ENCODE measurements at places on chromosomes 5 and 9.
A peak's percentile ranks its signal among the peaks of the same experiment; 100 is the strongest.

GRCh38 chr5:78979909-78980308 is 5.2 kb downstream of the ARSB start:
- no peak for DNase-seq

DNA sequence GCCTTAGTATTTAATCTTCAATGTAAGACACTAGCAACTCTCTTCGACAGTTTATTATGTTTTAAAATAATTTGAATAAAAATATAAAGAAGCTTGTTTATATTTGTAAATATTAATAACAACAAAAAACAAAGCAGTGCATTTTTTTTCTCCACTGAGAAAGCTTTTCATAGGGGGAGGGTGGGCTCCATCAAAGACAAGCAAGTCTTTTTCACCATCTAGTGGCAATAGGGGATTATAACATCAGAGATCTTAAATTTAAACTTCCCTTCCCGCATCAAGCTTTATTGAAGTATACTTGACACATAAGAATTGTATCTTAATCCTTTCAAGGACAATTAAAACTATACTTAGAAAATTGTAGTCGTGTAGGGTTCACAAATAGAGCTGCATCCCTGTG is 9.3 kb upstream of the OR13F1 start:
- no peak for DNase-seq

GRCh38 chr5:149268928-149269557 is 2.6 kb upstream of the AFAP1L1 start:
- no peak for DNase-seq

- DNase-seq: no peak
These were observed 839 bp downstream of the KCNV2 start for GRCh38 chr9:2718001-2718697.

- no peak for DNase-seq
These were observed 421.0 kb downstream of the KDM4C start for GRCh38 chr9:7178729-7179128.

- DNase-seq: no peak
These were observed 41.2 kb downstream of the RALGPS1 start for GRCh38 chr9:126955811-126956210.

- DNase-seq: no peak
These were observed 193.7 kb downstream of the OLFM1 start for GRCh38 chr9:135281151-135281550.

DNA sequence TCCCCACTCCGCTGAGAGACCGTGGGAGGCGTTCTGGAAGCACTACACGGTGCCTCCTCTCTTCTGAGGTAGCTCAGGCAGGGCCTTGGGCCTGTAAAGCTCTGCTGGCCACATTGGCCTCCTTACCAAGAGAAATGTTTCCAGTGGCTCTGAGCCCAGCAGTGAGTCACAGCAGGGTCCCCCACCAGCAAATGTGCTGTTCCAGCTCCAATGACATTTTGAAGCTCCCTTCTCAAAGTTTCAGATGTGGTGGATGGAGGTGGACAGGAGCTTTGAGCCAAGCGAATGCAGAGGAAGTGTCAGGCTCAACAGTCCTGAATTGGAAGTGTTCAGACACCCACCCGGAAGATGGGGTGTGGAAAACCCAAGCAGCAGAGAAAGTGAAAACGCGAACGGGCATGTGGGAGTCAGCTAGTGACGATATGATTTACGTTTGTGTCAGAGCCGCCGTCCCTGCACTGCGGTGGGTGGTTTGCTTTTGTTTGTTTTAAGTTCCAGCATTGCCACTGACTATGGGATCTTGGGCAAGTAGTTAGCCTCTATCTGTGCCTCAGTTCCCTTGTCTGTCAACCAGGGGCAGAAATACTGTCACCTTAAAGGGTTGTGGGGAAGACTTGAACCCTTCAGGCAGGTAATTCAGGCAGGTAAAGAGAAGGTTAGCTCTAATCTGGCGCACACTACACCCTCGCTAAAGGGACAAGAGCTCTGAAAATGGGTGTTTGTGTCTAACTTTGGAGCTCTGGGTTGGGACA is 38.2 kb downstream of the C5orf15 start:
- peak; percentile 51 for DNase-seq

- no peak for DNase-seq
These were observed 5.2 kb downstream of the FCHSD1 start for GRCh38 chr5:141646026-141646425.

DNA sequence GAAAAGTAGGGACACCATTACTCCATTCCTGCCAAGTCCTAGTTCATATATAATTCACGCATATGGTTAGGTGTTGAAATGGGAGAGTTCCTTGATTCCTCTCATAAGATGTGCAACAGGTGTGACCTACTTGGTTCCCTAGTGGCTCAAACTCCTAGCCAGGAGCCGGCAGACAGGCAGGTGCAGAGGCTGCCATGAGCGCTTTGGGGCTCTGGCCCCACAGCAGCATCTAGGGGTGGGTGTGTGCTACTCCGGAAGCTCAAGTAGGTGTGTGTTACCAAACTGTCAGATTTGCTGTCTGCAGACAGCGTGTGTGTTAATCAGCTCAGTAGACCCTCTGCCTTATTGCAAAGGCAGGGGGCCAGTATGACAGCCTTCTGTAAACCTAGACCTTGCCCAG is 1652.4 kb upstream of the ACO1 start:
- DNase-seq: no peak

- no peak for DNase-seq
These were observed 37.2 kb downstream of the SAR1B start for GRCh38 chr5:134595458-134595838.

- no peak for DNase-seq
These were observed 354.1 kb upstream of the IRX2 start for GRCh38 chr5:3105581-3105980.

DNA sequence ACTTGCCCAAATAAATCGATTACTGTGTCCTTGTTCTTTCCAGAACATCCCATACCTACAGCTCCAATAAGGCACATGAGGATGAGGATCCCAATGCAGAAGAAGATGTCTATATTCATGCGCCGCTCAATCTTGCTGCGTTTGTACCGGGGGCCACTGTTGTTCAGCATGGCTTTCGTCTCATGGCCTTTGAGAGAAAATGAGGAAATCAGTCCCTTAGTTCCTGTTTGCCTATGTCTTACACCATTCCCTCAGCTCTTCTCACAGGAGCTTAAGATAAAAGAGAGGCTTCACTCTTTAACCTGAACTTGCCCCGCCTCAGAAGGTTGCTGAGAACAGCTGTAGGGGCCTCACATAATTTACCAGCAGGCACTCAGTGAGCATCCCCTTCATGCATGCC is 211.6 kb downstream of the ATP10B start:
- DNase-seq: no peak

DNA sequence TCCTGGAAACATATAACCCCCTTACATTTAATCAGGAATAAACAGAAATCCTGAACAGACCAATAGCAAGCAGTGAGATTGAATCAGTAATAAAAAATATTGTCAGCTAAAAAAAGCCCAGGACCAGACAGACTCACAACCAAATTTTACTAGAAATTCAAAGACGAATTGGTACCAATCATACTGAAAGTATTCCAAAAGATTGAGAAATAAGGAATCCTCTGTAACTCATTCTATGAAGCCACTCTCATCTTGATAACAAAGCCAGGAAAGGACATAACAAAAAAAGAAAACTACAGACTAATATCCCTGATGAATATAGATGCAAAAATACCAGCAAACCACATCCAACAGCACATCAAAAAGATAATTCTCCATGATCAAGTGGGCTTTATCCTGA is 714.0 kb downstream of the SEMA5A start:
- no peak for DNase-seq

DNA sequence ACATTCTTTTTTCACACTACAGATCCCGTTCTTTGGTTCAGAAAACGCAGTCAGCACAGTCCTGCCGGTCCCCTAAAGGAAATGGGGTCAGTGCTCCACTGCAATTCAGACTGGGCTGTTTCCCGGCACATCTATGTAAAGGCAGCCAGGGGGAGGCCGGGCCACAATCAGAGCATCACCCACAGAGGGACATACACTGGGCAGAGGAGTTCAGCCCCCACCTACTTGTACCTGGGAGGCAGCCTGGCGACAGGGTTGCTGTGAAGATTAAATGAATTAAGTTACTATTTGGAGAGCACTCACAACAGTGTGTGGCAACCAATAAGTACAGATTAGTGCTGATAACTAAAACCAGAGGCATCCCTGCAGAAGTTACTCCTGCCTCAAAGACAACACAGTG is 4.5 kb downstream of the PTPN3 start:
- DNase-seq: no peak

DNA sequence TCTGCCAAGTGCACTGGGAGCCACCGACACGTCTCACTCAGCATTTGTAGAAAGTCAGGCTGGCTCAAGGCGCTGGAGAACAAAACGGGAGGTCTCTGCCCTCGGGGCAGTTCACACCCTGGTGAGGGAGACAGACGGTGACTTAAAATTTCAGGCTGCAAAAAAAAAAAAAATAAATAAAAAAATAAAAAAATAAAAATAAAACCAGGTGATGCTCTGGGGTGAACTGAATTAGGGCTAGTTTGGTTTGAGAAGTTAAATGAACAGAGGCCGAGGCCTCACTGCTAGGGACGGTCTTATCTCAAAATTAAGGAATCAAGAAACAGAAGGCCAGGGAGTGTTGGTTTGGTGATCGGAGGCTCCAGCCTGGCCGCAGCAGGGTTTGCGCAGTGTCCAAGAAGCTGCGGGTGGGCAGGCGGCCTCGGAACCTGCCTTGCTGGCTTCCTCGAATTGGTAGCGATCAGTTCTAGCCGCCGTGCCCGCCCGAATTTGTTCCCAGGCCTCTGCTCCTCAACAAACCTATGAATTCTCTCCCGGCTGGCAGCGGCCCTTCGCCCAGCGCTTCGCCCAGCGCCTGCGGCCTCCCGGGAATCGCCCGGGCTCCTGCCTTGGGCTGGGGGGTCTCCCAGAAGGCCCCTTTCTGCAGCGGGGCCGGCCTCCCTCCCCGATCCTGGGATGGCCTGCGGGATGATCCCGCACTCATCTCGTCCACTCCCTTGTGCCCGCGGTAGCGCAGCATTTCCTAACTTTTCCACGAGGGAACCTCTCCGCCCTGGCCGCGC is 1.5 kb downstream of the NKX2-5 start:
- no peak for DNase-seq

DNA sequence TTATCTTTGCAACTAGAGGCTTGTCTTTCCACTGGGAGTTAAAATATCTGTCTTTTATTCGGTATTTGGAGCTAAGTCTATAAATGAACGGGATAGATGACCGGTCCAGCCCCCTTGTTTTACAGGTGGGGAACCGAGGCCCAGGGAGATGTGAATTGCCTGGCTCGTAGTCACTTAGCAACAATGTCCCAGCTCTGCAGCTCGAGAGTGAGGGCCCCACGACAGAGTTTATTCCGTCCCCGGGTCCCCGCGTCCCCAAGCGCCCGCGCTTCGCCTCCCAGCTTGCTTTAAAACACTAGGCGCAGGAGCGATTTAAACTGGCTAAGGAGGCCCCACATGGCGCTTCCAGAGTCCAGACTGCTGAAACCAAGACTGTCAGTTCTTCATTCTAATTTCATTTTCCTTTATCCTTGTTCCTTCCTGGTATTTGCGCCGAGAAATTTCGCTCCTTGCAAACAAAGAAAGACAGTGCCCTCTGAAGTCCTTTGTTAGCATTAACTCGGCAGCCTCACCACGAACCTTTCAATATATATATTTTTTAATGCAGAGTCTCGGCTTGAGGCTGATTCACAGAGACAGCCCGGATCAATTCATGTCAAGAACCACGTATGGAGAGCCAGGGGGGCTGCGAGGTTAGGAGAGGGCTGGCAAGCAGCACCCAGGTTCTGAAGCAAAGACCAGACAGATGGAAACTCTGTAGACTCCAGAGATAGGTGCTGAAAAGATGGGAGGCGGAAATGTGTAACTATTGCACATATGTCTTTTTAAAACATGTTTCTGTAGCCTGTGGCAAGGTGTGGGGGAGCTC is 1.4 kb upstream of the ENC1 start:
- peak; percentile 76 for DNase-seq

- DNase-seq: no peak
These were observed 176.2 kb downstream of the GAPVD1 start for GRCh38 chr9:125437771-125438221.

DNA sequence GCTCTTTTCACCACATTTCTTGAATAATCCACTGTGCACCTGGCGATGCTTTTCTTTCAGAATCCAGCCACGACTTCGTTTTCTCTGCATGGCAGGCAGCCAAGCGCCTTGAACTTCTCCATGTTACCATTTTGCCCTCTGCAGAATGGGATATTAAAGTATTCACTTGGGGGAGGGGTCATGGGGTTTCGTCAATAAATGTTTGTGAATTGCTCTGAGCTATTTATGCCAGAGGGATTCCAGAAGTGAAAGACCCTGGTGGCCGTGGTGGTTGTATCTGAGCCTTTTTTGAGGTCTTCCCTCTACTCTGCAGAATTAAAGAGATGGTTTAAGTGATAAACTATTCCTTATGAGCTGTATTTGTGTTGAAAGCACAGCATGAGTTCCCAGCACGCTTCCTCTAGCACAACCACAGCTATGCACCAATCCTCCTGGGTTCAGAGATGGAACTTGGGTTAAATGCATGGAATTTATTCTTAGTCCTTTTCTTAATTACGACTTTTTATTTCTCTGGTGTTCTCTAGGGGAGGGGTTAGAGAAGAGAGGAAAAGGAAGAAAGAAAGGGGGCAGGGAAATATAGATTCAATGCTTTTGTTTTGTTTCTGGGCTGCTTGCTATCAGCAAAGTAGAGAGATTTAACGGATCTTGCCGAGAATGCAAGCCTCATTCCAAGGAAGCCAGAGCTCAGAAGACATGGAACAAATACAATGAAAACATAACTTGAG is 478.2 kb upstream of the TNC start:
- peak; percentile 62 for DNase-seq

- DNase-seq: no peak
These were observed 76.0 kb upstream of the CD180 start for GRCh38 chr5:67272453-67273130.

- DNase-seq: no peak
These were observed 81.6 kb upstream of the TNFAIP8 start for GRCh38 chr5:119274030-119274766.

DNA sequence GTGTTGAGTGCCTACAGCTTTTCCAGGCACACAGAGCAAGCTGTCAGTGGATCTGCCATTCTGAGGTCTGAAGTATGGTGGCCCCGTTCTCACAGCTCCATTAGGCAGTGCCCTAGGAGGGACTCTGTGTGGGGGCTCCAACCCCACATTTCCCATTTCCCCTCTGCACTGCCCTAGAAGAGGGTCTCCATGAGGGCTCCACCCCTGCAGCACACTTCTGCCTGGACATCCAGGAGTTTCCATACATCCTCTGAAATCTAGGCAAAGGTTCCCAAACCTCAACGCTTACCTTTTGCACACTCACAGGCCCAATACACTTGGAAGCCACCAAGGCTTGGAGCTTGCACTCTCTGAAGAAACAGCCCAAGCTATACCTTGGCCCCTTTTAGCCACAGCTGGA is 131.3 kb downstream of the DEPDC1B start:
- no peak for DNase-seq

DNA sequence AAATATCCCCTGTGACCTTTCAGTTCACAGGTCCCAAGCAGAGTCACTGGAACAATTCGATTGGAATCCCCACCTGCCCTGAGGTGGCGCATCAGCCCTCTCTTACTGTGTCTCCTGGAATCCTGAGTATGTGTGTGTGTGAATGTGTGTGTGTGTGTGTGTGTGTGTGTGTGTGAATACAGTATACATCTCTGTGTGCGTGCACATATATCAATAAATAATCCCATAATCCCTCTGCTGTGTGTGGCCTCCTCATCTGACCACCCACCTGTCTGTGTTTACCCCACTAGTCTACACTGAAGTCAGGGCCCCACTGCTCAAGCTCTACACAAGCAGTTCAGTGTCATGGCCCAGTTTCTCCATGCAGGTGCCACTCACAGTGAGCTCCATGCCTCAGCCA is 187.4 kb downstream of the ERCC6L2 start:
- no peak for DNase-seq

Data from right hindlimb (tissue), 1 donor.